ENCODE measurements at places on chromosomes 7 and 10.

DNA sequence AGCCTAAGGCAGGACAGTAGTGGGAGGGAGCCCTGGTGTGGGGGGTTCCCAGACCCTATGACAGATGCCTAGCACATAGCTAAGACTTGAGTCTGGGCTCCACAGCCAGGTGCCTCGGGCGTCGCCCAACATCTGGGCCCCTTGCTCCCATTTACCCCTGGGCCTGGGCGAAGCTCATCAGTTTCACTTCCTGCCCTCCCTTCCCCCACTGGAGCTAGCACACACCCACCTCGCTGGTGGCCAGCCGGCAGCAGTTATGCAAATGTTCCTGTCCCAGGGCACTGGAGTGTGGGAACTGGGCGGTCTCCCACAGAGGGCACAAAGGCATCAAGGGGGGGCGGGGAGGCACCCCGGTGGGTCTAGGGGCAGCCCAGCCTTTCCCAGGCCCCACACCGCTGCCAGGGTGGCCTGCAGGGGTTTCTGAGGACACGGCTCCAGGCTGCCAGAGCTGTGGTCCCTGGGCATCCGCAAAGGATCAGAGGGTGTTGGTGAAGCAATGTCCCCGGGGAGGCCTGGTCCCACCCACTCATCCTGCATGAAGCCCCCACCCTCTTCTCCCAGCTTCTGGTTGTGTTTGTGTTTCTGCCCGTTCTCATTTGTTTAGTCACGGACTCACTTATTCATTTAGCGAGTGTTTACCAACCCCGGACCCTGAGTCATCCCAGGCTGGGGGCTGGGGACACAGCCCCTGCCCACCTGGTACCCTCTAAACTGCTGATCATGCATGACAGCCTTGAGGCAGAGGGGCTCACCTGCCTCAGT, 20.4 kb downstream of the SH2B2 start:
- no peak for DNase-seq

- no peak for DNase-seq
These were observed 148.7 kb upstream of the RSU1 start for GRCh38 chr10:16965740-16966447.

DNA sequence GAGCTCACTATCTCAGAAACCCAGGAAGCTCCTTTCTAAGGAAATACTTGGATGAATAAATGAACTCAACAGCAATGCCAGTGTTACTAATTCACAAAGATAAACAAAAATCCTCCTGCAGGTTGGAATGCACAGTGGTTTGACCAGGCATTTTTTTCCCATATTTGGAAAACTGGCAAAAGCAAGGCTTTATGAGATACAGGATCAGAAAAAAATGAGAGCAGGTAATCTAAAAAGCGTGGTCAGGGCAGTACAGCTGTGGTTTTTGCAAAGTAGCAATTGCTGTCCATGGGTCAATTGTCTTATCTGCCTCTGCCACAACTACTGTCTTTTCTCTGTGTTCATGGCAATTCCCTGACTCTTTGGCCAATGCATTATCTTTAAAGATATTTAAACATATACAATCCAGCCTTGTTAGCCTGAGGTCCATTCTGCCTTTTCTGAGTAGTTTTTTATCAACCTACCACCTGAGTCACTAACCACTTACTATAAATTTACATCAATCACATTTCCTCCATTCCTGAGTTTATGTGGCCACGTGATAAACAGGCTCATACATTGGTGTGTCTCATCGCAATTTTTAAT, 564.5 kb upstream of the IGFBP3 start:
- DNase-seq = no peak

GRCh38 chr7:132614428-132615318, 38.4 kb upstream of the PLXNA4 start:
- no peak for DNase-seq

DNA sequence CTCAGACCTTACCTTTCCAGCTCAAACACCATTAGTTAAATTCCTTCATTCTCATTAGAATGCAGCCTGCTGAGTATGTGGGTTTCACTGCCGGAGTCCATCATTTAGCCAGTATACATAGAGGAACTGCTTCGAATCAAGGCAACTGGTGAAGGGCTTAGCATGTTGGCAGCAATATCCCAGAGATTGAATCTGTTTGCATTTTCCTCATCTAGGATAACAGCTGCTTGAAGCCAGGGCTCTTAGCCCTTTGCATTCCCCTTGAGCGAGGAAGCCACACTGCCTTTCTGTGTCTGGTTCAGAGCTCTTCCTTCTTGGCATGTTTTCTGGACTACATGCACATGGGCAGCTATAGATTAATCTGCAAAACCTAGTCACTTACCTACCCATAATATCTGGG, 14.7 kb downstream of the NODAL start:
- no peak for DNase-seq

DNA sequence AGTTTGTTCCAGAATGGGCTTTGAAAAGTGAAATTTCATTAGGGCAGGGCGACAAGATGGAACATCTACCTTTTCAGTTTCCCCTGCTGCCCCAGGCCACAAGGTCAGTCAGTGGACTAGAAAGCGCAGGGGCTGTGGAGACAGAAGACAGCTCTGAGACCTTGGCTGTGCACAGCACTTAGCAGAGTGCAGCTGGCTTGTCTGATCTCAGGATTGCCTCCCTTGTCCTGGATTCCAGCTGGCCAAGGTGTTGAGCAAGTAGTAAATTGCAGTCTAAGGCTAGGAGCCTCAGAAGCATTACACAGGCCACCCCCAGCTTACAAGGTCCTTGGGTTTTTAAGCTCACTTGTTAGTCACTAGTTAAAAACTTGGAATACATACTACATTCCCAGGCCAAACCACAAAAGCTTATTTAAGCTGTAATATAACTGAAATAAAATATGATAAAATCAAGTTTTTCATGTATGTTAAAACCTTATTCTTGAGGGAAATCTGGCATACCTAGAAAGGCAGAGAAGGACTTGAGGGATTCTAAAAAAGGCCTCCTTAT, 67.3 kb upstream of the NPY start:
- no peak for DNase-seq

- no peak for DNase-seq
These were observed 16.0 kb downstream of the AFAP1L2 start for GRCh38 chr10:114388275-114388674.
